CD14-positive monocyte (primary cell): ENCODE measurements at places on chromosomes 1 and 21. TPM values are rescaled to one million over a fixed set of nuclear protein-coding genes. Genes with fewer than 3 reads are reported as not detected.

GRCh38 chr1:205518661-205519540, 14.4 kb downstream of the CDK18 start:
- H3K4me1 ChIP-seq: peaks cover 7% of the 10 kb centered on the region
- H3K36me3 ChIP-seq: no peaks in the 10 kb centered on the region
- DNase-seq: no peak
- no peak overlapping the region for H3K27ac ChIP-seq
- no peaks in the 10 kb centered on the region for H3K27me3 ChIP-seq
- H3K4me3 ChIP-seq: no peak overlapping the region

GRCh38 chr1:72911656-72912055, 629.3 kb upstream of the NEGR1 start:
- no peaks in the 10 kb centered on the region for H3K27me3 ChIP-seq
- H3K4me1 ChIP-seq: no peaks in the 10 kb centered on the region
- no peaks in the 10 kb centered on the region for H3K36me3 ChIP-seq
- H3K4me3 ChIP-seq: no peak overlapping the region
- no peak overlapping the region for H3K27ac ChIP-seq

GRCh38 chr1:107110326-107110725, 30.5 kb upstream of the NTNG1 start:
- H3K4me3 ChIP-seq: no peak overlapping the region
- no peaks in the 10 kb centered on the region for H3K4me1 ChIP-seq
- no peak overlapping the region for H3K27ac ChIP-seq

- H3K4me1 ChIP-seq: no peaks in the 10 kb centered on the region
- peaks cover 45% of the 10 kb centered on the region for H3K36me3 ChIP-seq
- H3K4me3 ChIP-seq: no peak overlapping the region
- H3K27me3 ChIP-seq: no peaks in the 10 kb centered on the region
- no peak overlapping the region for H3K27ac ChIP-seq
Observed at GRCh38 chr1:236858165-236858564, 63.1 kb downstream of the MTR start.

- H3K27ac ChIP-seq: no peak overlapping the region
- no peaks in the 10 kb centered on the region for H3K27me3 ChIP-seq
- peaks cover 17% of the 10 kb centered on the region for H3K4me1 ChIP-seq
Observed at GRCh38 chr1:198890214-198890930, 251.5 kb downstream of the PTPRC start.

GRCh38 chr1:224789311-224789710, 140.2 kb upstream of the DNAH14 start:
- no peak overlapping the region for H3K27ac ChIP-seq
- peaks cover 17% of the 10 kb centered on the region for H3K4me1 ChIP-seq

DNA sequence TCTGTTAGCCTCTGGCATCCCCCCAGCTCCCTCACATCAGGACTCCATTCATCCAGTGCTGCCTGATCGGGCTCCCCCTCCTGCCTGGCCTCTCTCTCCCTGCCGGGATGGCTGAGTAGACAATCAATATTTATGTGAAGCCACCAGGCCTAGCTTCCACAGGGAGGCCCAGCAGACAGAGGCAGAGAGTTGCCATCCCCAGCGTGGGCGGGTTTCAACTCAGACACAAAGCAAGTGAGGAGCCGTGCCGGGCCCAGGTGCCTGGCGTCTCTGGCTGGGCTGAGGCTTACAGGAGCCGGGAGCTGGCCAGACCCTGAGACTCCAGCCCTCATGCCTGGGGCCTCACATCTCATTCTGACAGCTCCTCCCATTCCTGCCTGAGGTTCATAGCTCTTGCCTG, 34.5 kb upstream of the ATP2B4 start:
- no peak for DNase-seq
- no peak overlapping the region for H3K4me3 ChIP-seq
- H3K27me3 ChIP-seq: no peaks in the 10 kb centered on the region

GRCh38 chr1:46064708-46065107, 67.7 kb downstream of the PIK3R3 start:
- H3K27ac ChIP-seq: no peak overlapping the region
- H3K4me1 ChIP-seq: peaks cover 13% of the 10 kb centered on the region
- H3K27me3 ChIP-seq: no peaks in the 10 kb centered on the region
- H3K36me3 ChIP-seq: no peaks in the 10 kb centered on the region
- no peak for DNase-seq

- H3K27ac ChIP-seq: no peak overlapping the region
- peak overlapping the region; percentile 5 for H3K4me3 ChIP-seq
- peaks cover 8% of the 10 kb centered on the region for H3K4me1 ChIP-seq
- no peaks in the 10 kb centered on the region for H3K36me3 ChIP-seq
- H3K27me3 ChIP-seq: no peaks in the 10 kb centered on the region
Observed at GRCh38 chr1:245953876-245954660, 553.0 kb downstream of the SMYD3 start.

DNA sequence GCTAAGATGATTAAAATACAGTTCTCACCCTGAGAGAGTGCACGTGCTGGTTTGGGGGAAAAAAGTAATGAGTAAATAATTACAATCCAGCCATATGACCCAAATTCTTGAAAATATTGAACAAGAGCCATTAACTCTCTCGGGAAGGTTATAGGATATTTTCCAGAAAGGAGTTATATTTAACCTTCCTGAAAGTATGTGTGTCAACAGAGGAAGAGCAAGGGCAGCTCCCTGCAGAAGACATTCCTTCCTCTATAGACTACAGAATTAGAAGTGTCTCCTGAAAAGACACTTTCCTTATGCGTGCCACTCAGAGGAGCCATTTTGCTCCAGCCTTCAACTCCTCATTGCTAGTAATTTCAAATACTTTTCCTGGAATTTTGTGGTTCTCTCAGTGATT, 648.7 kb downstream of the USP25 start:
- H3K27ac ChIP-seq: no peak overlapping the region
- H3K27me3 ChIP-seq: no peaks in the 10 kb centered on the region
- DNase-seq: no peak
- no peaks in the 10 kb centered on the region for H3K36me3 ChIP-seq
- H3K4me1 ChIP-seq: no peaks in the 10 kb centered on the region
- H3K4me3 ChIP-seq: no peak overlapping the region

- no peaks in the 10 kb centered on the region for H3K27me3 ChIP-seq
- H3K4me3 ChIP-seq: no peak overlapping the region
- H3K4me1 ChIP-seq: no peaks in the 10 kb centered on the region
- no peak overlapping the region for H3K27ac ChIP-seq
Observed at GRCh38 chr1:167504467-167504827, 13.9 kb downstream of the CD247 start.

GRCh38 chr1:119862276-119862675, 34.0 kb downstream of the ADAM30 start:
- no peak for DNase-seq
- H3K4me1 ChIP-seq: peaks cover 21% of the 10 kb centered on the region
- no peak overlapping the region for H3K4me3 ChIP-seq
- H3K27ac ChIP-seq: no peak overlapping the region
- H3K27me3 ChIP-seq: no peaks in the 10 kb centered on the region

- peak overlapping the region; percentile 73 for H3K27ac ChIP-seq
- peak overlapping the region; percentile 20 for H3K4me3 ChIP-seq
- H3K4me1 ChIP-seq: peaks cover 74% of the 10 kb centered on the region
- H3K27me3 ChIP-seq: no peaks in the 10 kb centered on the region
Observed at GRCh38 chr1:58898739-58899586, 115.1 kb upstream of the JUN start.

DNA sequence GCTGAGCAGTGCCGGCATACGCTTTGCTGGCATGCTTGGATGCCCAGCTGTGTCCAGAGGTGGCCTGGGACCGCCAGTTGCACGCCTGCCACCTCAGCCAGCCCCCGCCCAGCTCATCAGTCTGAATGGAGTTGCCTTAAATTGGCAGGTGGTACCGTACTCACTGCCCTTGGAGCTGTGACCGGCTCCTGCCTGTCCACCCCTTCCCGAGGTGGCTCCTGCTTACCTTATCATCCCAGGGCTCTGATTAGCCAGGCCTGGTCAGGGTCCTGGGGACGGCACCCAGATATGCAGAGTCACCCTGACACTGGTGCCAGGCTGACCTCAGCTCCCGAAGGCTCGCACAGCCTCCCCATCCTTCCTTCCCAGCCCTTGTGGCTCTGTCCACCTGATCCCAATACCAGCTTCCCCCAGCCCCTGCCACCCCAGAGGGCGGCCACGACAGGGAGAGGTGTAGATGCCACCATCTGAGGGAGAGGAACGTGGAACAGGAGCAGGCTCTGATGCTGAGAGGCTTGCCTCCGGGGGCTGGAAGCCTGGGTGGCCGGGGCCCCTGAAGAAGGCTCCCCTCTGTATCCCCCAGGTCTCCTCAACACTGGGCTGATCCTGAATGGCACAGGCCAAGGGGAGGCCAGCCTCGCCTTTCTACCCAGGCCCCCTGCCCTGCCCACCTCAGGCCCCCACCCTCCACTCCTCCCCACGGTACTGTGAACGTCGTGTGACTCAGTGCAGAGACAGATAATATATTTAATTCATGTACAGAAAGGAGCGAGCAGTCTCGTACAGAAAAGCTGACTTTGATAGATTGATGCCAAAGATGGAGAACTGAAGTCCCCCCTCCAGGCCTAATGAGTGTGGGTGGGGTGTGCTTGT, 27.8 kb downstream of the CDK18 start:
- no peak for DNase-seq
- no peaks in the 10 kb centered on the region for H3K36me3 ChIP-seq
- H3K27me3 ChIP-seq: no peaks in the 10 kb centered on the region
- H3K4me1 ChIP-seq: peaks cover 19% of the 10 kb centered on the region
- H3K27ac ChIP-seq: no peak overlapping the region

- H3K4me1 ChIP-seq: peaks cover 26% of the 10 kb centered on the region
- no peak for DNase-seq
- no peak overlapping the region for H3K4me3 ChIP-seq
- H3K27me3 ChIP-seq: no peaks in the 10 kb centered on the region
- peaks cover 58% of the 10 kb centered on the region for H3K36me3 ChIP-seq
- no peak overlapping the region for H3K27ac ChIP-seq
Observed at GRCh38 chr1:228402641-228403025, 4.0 kb downstream of the TRIM11 start.

- DNase-seq: no peak
- no peaks in the 10 kb centered on the region for H3K4me1 ChIP-seq
- H3K27me3 ChIP-seq: no peaks in the 10 kb centered on the region
- H3K4me3 ChIP-seq: no peak overlapping the region
Observed at GRCh38 chr1:112021263-112021662, 31.8 kb upstream of the KCND3 start.

DNA sequence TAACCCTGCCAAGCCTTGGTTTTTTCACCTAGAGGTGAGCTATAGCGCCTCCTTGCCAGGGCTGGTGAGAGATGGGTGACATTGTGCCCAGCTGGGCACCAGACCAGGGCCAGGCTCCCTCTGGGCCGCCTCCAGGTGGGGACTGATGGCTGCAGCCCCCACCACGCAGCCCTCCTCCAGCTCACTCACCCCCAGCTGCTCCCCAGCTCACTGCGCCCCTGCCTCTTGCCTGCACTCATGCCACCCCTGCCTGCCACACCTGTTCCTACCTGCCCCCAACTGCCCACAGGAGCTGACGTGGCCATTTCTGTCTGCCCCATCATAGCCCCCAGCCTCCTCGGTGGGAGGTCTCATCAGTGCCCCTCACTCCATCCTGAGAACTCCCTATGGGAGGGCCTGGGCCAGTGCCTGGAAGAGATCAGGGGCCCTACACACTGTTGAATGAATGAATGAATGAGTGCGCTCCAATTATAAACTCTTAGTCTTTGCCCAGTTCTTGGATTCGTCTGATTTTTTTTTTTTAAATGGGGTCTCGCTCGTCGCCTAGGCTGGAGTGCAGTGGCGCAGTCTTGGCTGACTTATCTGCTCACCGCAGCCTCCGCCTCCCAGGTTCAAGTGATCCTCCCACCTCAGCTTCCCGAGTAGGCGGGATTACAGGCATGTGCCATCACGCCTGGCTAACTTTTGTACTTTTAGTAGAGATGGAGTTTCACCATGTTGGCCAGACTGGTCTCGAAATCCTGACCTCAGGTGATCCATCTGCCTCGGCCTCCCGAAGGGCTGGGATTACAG, 26.4 kb upstream of the VPS13D start:
- DNase-seq: no peak
- no peak overlapping the region for H3K4me3 ChIP-seq
- peaks cover 99% of the 10 kb centered on the region for H3K36me3 ChIP-seq
- no peaks in the 10 kb centered on the region for H3K27me3 ChIP-seq

- no peaks in the 10 kb centered on the region for H3K27me3 ChIP-seq
- no peaks in the 10 kb centered on the region for H3K36me3 ChIP-seq
- H3K4me1 ChIP-seq: no peaks in the 10 kb centered on the region
- H3K4me3 ChIP-seq: no peak overlapping the region
Observed at GRCh38 chr1:72851597-72851996, 569.3 kb upstream of the NEGR1 start.

DNA sequence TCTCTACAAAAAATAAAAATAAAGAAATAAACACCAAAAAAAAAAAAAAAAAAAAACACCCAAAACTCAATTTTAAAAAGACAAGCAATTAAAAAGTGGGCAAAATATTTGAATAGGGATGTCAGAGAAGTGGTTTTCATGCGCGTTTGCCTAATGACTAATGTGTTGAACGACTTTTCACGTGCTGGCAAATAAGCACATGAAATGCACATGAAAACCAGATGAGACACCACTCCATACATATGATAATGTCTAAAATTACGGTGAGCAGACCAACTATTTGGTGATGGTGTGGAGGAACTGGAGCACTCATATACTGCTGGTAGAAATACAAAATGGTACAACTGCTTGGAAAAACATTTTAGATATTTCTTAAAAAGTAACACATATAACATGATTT, 39.4 kb upstream of the UHMK1 start:
- no peaks in the 10 kb centered on the region for H3K36me3 ChIP-seq
- no peak overlapping the region for H3K4me3 ChIP-seq
- DNase-seq: no peak
- H3K27me3 ChIP-seq: no peaks in the 10 kb centered on the region
- no peaks in the 10 kb centered on the region for H3K4me1 ChIP-seq
- H3K27ac ChIP-seq: no peak overlapping the region

DNA sequence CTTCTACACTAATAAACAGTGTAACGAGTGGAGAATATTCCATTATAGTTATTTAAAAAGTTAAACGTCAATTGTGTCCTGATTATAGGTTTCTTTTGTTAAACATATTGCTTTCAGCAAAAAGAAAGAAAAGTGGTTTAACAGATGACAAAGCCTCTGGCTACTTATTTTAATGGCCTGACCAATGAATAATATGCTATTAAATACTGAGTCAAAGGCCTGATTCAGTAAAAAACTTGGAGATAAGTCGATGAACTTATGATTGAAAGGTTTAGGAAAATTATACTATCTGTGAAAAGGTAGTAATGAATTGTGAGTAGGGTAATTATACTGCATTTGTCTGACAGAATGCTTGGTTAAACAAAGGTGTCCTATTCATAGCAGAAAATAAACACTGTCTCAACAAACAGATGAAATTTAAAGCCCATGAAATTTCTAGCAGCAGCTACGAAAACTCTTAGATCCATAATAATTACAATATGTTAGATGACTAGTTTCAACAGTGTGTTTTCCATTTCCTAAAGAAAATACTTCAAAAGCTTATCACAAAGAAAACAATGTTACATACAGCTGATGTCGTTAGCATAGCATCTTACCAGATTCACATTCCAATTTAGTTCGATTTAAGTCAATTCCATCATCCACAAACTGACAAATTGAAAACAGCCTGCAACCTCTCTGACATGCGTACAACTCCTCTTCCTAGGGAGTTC, 6.2 kb downstream of the TMEM59 start:
- H3K27me3 ChIP-seq: no peaks in the 10 kb centered on the region
- DNase-seq: no peak
- H3K4me1 ChIP-seq: peaks cover 11% of the 10 kb centered on the region
- peaks cover 44% of the 10 kb centered on the region for H3K36me3 ChIP-seq

Gene KCNA3
- polyA plus RNA-seq: 4.1 and 4.8 TPM in 2 replicates

Gene PPIH
- polyA plus RNA-seq: 31.0 TPM

Gene AMY1B
- not detected in 2 replicates for polyA plus RNA-seq

Gene GLIS1
- polyA plus RNA-seq: not detected

Gene PTPRU
- not detected for polyA plus RNA-seq

Gene ADGRL4
- polyA plus RNA-seq: not detected in 2 replicates

Gene HJV
- not detected in 2 replicates for polyA plus RNA-seq

Gene APOBEC4
- not detected for polyA plus RNA-seq

Gene OR2T11
- not detected in 2 replicates for polyA plus RNA-seq

Gene LCE3D
- not detected in 2 replicates for polyA plus RNA-seq

Gene MYBPHL
- polyA plus RNA-seq: not detected

Gene FAM163A
- polyA plus RNA-seq: not detected
